ENCODE measurements at places on chromosomes 3 and 15. TPM values are rescaled to one million over a fixed set of nuclear protein-coding genes. Genes with fewer than 3 reads are reported as not detected.

DNA sequence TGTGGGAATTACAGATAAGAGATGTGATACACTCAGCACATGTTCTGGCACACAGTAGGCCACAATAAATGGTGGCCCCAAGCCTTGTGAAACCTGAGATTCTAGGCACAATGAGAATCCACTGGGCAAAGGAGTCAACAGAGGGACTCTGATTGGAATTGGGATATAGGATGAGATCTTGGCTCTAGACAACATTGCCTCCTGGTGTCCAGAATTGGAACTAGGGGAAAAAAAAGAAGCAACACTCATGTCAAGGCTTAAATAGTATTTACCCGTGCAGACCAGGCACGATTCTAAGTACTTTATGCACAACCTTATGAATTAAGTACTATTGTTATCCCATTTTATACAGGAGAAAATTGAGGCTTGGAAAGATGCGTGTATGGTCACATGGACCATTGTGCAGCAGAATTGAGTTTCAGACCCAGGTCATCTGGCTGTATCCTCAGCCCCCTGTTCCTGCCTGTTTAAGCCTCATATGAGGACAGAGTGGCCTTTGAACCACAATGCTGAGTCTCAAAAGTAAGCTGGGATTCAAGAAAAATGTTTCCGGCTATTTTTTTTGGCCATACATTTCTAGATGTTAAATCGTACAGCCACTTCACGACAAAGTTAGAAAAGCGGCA lies 124.8 kb downstream of the SV2B start:
- DNase-seq: peak; percentile 9

The PLA2G4F gene
- not detected for total RNA-seq

- DNase-seq: no peak
Measured at GRCh38 chr3:55771503-55771902, 284.4 kb upstream of the WNT5A start.

DNA sequence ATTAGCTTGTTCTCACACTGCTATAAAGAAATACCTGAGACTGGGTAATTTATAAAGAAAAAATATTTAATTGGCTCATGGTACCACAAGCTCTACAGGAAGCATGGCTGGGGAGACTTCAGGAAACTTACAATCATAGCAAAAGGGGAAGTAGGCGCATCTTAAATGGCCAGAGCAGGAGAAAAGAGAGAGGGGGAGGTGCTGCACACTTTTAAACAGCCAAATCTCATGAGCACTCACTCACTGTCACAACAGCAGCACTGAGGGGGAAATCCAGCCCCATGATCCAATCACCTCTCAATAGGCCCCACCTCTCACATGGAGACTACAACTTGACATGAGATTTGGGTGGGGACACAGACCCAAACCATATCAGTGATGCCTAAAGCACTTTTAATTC lies 82.5 kb downstream of the DCLK3 start:
- DNase-seq: no peak

The TCTA gene
- total RNA-seq: 21.6 TPM

The TRIM59 gene
- total RNA-seq: 119 TPM

- no peak for DNase-seq
Measured at GRCh38 chr15:85614059-85614458, 180.7 kb downstream of the KLHL25 start.

- no peak for DNase-seq
Measured at GRCh38 chr3:29153811-29154210, 127.1 kb upstream of the RBMS3 start.

GRCh38 chr3:38204599-38205471 lies 39.5 kb downstream of the OXSR1 start:
- no peak for DNase-seq

- no peak for DNase-seq
Measured at GRCh38 chr3:146912241-146913015, 307.3 kb upstream of the PLSCR5 start.

GRCh38 chr15:42368096-42368495 lies 8.8 kb downstream of the CAPN3 start:
- DNase-seq: no peak

DNA sequence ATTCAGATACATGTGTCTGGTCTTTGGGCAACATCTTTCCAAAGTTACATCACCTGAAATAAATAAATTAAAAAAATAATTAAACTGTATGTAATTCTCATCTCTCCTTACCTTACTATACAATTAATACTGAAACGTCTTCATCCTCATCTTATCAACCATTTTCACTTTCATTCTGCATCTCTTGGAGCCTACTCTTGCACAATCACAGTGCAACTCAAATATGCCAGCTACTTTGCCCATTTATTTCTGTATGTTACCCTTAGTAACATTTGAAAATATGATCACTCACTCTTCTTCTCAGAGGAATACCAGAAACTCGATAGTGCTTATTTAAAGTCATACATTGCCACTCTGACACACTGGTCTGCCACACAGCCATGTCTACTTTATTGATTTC lies 1357.1 kb upstream of the CADM2 start:
- DNase-seq: no peak

DNA sequence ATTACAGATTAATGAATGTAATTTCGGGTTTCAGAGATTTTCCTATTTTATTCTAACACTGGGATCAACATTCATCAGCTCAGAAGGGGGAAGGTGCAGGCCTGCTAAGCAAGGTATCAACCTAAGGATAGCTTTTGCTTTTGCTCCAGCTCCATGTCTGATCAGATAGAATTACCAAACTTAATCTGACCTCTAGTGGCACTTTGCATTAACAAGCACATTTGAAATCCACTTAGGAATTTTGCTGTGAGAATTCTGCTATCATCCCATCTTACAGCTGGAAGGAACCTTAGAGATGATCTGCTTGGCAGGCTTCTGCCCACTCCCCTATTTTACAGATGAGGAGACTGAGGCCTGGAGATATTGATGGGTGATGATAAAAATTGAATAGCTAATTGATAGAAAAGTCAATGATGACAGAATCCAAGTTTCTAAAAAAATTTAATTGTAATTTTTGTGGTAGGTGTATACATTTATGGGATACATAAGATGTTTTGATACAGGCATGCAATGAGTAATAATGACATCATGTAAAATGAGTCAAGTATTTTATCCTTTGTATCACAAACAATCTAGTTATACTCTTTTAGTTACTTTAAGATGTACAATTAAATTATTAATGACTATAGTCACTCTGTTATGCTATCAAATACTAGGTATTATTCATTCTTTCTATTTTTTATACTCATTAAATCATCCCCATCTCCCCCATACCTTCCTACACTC lies 209.2 kb upstream of the ZPLD1 start:
- DNase-seq: peak; percentile 36

DNA sequence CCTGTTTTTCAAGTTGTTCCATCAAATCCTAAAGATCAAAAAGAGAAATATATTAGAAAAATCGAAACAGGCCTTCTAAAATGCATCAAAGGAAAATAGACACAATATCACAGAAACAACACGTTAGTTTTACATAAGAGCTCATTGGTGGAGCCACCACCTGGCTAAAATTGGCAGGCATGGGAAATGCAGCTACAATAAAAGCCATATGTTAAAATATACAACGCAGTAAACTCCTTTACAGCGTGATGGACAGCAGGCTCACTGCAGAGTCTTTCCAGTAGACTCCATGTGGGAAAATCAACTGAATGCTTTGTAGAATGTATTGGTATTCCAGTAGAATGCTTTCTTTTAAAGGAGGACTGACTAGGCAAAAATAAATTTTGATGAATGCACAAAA lies 40.9 kb upstream of the MYO5C start:
- no peak for DNase-seq

DNA sequence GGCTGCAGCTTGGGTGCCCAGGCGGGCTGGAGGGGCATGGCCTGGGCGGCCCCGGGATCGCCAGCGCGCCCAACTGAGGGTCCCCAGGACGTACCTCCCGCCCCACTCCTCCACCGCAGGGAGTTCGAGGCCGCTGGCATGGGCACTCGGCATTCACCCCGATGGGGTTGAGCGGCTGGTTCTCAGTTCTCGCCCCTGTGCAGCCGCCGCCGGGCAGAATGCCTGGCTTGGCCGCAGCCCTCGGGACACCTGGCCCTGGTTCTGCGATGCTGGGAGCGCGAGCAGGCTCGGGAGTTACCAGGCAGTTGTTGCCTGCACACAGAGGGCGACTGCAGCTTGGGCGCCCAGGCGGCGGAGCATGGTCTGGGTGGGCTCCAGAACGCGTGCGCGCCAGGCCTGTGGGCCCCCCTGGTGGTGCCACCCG lies 121.4 kb downstream of the LMLN start:
- DNase-seq: no peak

- peak; percentile 47 for DNase-seq
Measured at GRCh38 chr15:80419546-80419945, 15.4 kb downstream of the ARNT2 start.

DNA sequence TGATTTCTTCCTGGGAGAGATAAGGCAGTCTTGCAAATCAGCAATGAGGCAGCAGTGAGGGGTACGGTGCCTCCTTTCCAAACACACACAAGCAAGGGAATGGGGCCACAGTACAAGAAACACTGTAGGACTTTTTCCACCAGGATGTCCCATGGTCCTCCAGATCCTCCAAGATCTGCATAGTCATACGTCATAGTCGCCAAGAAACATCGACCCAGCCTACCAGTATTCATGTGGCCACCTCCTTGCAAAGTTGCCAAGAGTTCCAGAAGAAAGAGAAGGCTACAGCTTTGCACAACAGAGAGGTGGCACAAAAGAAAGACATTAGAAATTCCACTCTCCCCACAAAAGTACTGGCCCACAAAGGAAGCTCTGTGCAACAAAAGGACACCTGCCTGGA lies 257.9 kb downstream of the CTNNB1 start:
- no peak for DNase-seq

- no peak for DNase-seq
Measured at GRCh38 chr3:152405915-152406802, 137.4 kb downstream of the MBNL1 start.

DNA sequence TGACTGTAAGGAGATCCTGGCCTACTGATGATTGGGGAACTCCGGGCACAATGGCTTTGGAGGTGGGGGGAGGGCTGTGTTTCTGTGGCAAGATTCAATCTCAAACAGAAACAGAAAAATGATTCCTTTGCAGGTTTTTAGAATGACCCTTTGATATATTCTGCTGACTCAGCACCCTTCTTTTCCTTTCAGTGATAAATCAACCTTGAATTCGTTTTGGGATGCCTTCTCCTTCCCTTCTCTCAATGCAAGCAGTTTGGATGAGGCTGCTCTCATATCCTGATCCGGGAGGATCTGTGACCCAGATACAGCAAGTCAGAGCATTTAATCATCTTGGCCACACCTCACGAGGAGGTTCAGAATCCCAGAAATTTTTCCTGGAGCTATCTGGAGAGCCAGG lies 156.1 kb upstream of the PRICKLE2 start:
- no peak for DNase-seq

The LRTM1 gene
- total RNA-seq: not detected

- DNase-seq: no peak
Measured at GRCh38 chr3:165839296-165840076, 2.3 kb upstream of the BCHE start.

The GOLGA6L7 gene
- total RNA-seq: not detected

DNA sequence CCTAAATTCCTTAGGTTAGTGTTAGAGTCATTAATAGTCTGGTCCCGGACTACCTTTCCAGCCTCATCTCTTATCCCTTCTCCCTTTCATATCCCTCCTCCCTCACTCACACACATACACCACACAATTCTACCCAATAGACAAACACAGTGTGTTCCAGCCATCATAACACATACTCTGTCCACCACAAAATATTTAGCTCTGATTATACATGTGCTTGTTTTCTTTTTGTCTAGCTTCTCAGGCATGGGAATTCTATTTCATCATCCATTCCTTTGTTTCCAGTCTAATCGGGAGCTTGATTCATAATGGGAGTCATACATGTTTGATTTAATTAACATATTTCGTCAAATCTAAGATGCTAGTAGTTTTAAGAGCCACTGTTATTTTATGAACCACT lies 161.8 kb upstream of the BFSP2 start:
- no peak for DNase-seq

DNA sequence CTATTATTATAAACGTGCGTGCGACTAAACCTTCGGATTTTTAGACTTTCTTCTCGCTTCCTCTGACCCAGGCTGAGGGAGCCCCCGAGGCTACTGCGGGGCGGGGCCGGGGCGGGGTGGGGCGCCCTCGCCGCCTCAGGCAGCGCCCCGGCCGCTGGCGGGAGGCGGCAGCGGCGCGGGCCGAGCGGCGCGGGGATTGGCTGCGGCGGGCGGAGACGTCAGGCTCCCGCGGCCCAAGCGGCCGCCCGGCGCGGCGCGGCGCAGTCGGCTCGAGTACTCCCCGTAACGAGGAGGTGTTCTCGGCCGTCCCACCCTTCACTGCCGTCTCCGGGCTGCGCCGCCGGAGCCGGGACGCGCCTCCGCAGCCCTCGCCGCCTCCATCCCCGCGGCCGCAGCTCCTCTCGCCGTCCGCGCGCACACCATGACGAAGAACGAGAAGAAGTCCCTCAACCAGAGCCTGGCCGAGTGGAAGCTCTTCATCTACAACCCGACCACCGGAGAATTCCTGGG lies at the start of gene ATP1B3:
TSS of gene ATP1B3 (plus strand) at position 263 of the 510 bp plus-strand sequence. CDS start at position 422, 159 bp downstream.
- DNase-seq: peak; percentile 82

The PLSCR5 gene
- not detected for total RNA-seq

The LIPC gene
- 1.1 TPM for total RNA-seq
